ENCODE measurements at places on chromosomes 5 and 9.

DNA sequence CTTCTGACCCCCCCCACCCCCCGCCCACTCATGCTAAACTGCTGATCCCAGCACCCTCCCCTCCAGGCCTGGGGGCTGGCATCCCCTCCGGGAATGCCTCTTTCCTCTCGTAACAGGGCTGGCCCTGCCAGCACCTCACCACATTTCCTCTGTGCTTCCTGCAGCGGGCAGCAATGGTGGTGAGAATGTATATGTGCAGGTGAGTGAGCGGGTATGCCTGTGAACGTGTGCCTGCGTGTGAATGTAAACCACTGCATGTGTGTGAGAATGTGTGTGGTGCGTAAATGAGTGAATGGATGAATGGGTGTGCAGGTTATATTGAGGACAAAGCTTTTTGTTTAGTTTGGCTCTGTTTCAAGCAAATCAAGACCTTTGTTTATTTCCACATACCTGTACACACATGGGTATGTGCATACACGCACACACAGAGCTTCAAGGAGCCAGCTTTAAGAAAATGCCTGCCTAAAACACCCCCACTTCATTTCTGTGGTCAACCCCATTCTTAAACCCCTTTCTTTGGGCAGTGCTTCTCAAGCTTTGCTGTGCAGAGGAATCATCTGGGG, 95.7 kb upstream of the SHB start:
- DNase-seq, result no peak

GRCh38 chr9:114386886-114387679, 699 bp downstream of the AKNA start:
- DNase-seq, result peak; percentile 65

DNA sequence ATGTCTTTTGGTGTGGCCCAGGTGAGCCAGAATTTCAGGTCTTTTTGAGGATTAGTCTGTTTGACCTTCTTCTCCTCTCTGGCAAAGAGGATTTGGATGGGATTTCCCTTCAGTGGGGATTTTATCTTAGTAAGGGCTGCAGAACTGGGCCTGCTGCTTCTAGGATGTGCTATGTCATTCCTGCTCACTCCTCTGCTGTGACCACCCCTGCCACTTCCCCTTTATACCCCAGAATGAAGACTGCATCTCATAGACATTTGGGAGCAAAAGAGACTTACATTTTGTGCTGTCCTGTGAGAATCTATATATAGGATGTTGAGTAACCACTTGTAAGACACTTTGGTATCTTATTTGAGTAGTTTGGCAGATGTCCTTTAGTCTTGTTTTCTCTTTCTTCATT, 76.2 kb downstream of the ARHGAP26 start:
- DNase-seq, result no peak

GRCh38 chr9:120924698-120925534, 1.7 kb downstream of the TRAF1 start:
- DNase-seq, result no peak

- DNase-seq, result no peak
Observed at GRCh38 chr5:72705178-72705577, 111.3 kb upstream of the TNPO1 start.

DNA sequence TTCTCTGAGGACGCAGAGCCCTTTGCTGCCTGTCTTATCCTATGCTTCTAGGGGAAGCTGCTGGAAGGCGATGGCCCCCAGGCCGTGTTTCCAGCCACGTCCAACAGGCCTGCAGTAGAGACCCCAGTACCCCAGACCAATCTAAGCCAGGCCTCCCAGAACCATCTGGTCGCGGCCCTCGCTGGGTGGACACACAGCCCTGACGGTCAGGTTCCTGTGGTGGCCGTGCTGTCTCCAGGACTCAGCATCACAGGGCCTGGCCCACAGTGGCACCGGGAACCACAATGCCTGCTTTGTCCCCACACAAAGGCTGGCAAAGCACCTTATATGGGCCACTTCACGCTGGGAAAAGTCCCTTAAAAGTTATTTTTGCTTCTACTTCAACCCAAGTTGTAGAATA, 44.5 kb downstream of the SEMA4D start:
- no peak for DNase-seq

DNA sequence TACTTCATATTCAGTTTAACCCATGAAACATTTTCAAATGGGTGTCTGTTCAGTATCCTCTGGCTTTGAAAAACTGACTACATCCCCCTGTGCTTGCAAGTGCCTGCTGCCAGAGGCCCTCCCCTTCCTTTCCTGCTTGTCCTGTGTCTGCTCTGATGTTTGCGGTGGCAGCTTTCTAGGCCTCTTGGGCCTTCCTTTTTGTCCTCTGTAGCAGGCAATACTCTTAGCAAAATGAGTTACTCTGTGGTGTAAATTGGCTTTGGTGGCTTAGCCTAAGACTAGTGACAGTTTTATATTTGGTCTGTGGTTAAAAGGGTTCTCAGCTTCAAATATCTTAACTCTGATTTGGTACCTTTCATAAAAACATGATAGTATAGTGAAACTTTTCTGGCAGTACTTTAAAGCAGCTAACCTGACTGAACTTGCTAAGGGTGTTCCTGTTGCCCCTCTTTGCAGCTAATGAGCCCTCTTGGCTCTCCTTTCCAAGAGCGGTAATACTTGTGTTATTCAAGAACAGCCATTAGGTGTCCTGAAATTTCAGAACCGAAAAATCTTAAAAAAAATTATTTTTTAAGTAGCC, 76.6 kb downstream of the GOLM1 start:
- DNase-seq, result no peak

DNA sequence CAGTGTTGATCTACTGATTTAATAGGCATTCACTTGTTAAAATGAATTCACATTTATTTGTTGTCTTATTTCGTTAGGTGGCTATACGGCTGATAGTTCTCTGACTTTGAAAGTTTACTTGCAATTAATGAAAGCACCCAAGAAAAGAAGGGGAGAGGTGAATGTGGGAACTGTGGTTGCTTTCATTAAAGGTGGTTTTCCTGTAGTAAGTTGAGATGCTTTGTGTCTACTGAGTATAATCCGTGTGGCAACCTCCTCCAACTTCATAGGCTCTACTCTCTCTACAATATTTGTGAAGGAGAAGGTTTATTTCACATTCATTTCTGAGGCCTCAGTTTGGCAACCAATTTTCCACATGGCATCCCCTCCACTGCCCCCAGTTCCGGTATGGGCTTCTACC, 12.8 kb upstream of the MACIR start:
- no peak for DNase-seq

GRCh38 chr9:85443190-85443598, 298.6 kb downstream of the AGTPBP1 start:
- DNase-seq, result no peak
